ENCODE measurements at places on chromosomes 11 and 22.

DNA sequence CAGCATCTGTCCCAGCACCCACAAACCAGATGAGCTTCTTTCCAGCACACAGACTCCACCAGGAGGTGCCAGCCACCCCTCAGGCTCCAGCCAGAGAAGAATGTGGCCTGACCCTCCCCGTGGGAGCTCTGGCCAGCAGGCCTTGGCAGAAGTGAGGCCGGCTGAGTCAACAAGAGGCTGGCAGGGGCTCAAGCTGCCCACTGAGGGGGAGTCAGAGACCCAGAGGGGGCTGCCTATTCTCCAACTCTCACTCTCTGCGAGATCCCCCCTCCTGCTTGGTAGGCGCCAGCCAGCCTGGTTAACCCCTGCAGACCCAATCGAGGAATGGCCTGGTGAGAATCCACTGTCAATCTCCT lies 10.6 kb upstream of the CDC42EP1 start:
- DNase-seq, result no peak

- no peak for DNase-seq
Measured at GRCh38 chr11:120066738-120067437, 71.0 kb downstream of the TRIM29 start.

DNA sequence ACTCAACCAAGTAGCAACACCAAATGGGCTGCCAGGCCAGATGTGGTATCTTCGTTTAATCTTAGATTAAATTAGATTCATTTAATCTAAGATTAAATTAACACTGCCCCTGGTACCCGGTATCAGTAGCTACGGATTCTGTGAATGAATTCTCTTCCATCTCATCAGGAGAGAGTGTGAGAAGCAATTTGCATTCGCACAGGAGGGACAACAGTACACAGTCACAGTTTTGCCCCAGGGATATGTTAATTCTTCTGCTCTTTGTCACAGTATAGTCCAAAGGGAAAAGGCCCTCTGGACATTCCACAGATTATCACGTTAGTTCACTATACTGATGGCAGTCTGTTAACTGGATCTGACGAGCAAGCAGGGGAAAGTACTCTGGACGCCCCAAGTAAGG lies 22.9 kb downstream of the ASCL2 start:
- DNase-seq, result no peak

GRCh38 chr11:47886096-47886495 lies 37.9 kb upstream of the NUP160 start:
- no peak for DNase-seq

GRCh38 chr11:21514316-21514715 lies 678.6 kb upstream of the ANO5 start:
- DNase-seq, result no peak

GRCh38 chr22:27344546-27344945 lies 457.0 kb downstream of the MN1 start:
- DNase-seq, result no peak

DNA sequence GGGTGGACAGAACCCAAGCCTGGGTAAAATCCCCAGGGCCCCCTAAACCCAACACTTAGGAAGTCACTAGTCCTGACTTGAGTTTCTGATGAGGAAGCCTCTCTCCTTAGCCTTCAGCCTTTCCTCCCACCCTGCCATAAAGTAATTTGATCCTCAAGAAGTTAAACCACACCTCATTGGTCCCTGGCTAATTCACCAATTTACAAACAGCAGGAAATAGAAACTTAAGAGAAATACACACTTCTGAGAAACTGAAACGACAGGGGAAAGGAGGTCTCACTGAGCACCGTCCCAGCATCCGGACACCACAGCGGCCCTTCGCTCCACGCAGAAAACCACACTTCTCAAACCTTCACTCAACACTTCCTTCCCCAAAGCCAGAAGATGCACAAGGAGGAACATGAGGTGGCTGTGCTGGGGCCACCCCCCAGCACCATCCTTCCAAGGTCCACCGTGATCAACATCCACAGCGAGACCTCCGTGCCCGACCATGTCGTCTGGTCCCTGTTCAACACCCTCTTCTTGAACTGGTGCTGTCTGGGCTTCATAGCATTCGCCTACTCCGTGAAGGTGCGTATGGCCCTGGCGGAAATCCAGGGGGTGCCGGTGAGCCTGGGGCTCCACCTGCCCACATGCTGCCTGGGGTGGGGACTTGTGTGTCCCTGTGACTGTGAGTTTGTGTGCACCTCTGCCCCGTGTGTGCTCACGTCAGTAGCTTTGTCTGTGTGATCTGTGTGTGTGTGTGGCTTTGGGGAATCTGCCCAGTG lies at the start of gene IFITM1:
Gene IFITM1, plus strand, starts transcription at position 254 of the 767 bp plus-strand sequence. Its CDS starts 131 bp downstream, at position 385.
- DNase-seq, result peak; percentile 65

DNA sequence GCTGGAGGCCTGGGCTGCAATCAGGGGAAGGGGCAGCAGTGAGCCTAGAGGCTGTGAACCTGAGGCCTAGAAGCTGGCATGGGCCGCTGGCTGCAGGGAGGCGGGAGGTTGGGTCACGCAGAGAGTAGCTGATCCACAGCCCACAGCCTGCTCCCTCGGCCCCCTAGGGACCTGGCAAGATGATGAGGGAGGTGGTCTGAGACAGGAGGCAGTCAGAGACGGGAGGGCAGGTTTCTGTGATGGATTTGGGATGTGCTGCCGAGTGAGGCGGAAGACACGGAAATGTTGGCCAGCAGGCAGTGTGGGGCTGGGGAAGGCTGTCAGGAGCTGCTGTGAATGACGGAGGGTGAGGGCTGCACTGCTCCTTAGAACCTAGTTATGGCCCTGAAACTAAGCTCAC lies 22.7 kb downstream of the LRFN4 start:
- no peak for DNase-seq

DNA sequence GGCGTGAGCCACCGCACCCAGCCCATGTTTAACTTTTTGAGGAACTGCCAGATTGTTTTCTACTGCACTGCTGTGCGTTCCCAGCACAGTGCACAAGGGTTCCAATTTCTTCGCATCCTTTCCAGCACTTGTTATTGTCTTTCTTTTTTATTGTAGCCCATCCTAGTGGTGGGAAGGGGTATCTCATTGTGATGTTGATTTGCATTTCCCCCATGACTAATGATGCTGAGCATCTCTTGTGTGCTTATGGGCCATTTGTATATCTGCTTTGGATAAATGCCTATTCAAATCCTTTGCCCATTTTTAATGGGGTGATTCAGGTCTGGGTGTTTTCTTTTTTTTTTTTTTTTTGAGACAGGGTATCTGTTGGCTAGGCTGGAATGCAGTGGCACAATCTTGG lies 36.6 kb upstream of the SYT7 start:
- DNase-seq, result no peak

- DNase-seq, result no peak
Measured at GRCh38 chr11:35065566-35065965, 73.4 kb upstream of the CD44 start.

DNA sequence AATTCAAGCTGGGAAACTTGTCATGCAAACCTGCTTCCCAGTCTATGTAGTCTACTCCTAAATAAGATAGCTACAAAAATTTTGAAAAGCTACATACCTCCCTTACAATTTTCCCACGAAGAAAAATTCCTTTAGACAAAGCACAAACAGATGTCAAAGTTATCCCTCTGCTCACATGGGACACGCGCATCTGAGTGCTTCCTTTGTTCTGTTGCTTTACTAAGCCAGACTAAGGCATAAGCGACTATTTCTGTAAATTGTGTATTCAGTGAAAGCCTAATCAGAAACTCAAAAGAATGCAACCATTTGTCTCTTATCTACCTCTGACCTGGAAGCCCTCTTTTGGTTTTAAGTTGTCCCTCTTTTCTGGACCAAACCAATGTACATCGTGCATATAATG lies 583.7 kb upstream of the B3GAT1 start:
- DNase-seq, result no peak

- DNase-seq, result no peak
Measured at GRCh38 chr22:29690476-29690875, 29.3 kb upstream of the CABP7 start.

All from GM18507 (cell line).